ENCODE measurements at places on chromosomes 3 and 15.

GRCh38 chr15:42131826-42132806 is 24.3 kb downstream of the PLA2G4F start:
- no peak for DNase-seq

GRCh38 chr3:177379045-177379444 is 181.8 kb upstream of the TBL1XR1 start:
- DNase-seq, result no peak

DNA sequence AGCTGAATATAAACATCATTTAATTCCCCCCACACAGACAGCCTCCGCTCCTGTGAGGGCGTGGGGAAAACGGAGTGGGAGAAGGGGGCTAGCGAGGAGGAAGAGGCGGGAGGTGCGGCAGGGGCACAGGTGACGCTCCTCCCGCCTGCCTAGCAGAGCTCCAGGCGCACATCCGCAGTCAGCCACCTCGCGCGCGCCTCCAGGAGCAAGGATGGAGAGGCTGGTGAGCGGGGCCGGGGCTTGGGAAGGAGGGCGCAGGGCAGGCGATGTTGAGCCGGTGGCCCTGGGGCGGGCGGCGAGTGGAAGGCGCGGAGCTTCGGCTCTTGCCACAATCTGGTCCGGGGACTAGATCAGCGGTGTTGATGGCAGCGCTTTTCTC is at the start of gene CD200:
Gene CD200, plus strand, starts transcription at position 155 of the 379 bp plus-strand sequence. Its CDS starts 57 bp downstream, at position 212.
- peak; percentile 68 for DNase-seq

- no peak for DNase-seq
Measured at GRCh38 chr3:168249205-168249549, 153.5 kb upstream of the GOLIM4 start.

DNA sequence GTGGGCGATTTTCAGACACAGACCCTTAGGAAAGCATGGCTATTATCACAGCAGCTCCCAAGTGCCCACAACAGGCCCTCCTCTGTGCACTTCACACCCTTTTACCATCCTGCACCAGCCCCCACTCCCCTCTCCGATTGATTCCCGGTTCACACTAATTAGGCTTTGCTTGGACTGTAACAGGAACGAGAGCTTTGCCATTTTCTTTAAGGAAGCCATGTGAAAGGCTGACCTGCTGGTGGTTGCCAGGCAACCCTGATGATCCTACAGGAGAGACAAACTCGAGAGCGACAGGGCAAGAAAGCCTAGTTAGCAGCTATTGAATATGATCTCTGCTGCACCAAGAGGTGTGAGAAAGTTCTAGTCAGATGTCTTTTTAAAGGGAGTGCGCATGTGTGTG is 28.2 kb upstream of the DET1 start:
- DNase-seq, result no peak

DNA sequence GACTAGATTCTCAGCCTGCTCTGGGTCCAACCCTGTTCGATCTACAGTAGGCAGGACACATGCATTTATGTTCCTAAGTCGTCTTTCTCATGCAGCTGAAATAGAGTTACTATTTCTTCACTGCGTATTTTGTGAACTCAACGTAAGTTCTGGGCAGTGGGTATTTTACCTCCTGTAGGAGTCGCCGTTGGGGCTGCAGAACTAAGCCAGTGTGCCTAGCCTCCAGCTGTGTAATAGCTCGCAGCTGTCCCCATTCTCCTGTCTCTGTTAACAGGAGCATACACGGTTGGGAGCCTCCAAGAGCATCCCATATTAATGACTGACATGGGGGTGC is 58.4 kb upstream of the HRH1 start:
- no peak for DNase-seq

DNA sequence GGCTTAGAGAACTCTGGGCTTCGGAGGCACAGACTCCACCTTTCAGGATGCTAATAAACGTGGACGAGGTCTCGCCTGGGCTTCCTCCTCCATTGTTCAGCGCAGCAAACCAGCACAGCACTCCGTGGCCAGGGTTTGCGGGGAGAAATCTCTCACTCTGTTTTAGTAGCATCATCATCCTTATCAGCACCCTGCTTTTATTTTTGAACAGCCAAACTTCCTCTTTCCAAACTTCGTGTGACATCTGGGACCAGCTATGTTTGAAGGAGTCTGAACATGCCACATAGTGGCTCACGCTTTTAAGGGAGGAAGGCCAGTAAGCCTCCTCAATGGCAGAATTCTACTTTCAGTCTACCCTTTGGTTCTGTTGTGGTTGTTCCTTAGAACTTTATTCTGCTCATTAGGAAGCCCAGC is 149.0 kb downstream of the PGPEP1L start:
- DNase-seq, result no peak

DNA sequence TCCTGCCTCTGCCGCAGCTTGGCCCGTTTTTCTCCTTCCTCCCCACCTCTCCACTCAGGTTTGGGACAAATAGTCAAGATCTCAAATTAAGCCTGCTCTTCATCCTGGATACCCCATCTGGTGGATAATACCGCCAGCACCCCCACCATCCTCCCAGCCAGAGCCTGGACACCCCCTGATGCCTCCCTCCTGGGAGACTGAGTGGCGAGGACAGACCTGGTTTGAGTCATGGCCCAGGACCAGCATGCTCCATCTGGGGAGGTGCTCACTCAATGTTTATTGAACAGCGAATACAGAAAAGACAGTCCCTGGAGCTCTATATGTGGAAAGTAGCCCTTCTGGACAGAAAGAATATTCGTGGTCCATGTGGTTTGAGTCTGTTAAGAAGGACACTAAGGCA is 23.3 kb downstream of the CTSH start:
- no peak for DNase-seq

GRCh38 chr3:46900007-46900292 is 22.4 kb downstream of the PTH1R start:
- no peak for DNase-seq

DNA sequence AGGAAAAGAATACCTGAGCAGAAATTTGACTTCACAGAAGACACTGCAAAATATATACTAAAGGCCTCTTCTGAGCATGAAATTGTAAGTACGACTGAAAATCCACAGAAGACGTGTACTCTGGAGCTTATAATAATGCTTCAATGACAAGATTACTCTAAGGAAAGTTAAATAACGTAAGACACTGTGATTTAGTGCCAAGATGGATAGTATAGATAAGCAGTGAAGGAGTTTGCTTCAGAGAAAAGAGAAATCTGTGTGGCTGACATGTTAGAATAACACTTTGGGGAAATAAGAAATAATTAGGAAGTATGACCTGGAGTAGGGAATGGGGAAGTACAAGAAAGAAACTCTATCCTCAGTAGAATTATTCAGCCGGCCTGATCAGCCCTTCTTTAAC is 28.9 kb downstream of the ALDH1A2 start:
- no peak for DNase-seq

- no peak for DNase-seq
Measured at GRCh38 chr3:124770336-124771082, 40.3 kb downstream of the UMPS start.

- no peak for DNase-seq
Measured at GRCh38 chr3:188900421-188900951, 271.3 kb upstream of the TPRG1 start.

- DNase-seq, result no peak
Measured at GRCh38 chr3:25586167-25586505, 78.6 kb downstream of the TOP2B start.

- DNase-seq, result no peak
Measured at GRCh38 chr3:20773320-20773984, 587.4 kb upstream of the SGO1 start.

- no peak for DNase-seq
Measured at GRCh38 chr15:66939451-66940023, 125.9 kb upstream of the SMAD3 start.

- no peak for DNase-seq
Measured at GRCh38 chr3:13280811-13281506, 139.2 kb downstream of the NUP210 start.

- no peak for DNase-seq
Measured at GRCh38 chr15:53978253-53978906, at the start of gene UNC13C. UNC13C (plus strand) TSS chr15:53978441; CDS start chr15:54012904, 34,463 bp downstream.

DNA sequence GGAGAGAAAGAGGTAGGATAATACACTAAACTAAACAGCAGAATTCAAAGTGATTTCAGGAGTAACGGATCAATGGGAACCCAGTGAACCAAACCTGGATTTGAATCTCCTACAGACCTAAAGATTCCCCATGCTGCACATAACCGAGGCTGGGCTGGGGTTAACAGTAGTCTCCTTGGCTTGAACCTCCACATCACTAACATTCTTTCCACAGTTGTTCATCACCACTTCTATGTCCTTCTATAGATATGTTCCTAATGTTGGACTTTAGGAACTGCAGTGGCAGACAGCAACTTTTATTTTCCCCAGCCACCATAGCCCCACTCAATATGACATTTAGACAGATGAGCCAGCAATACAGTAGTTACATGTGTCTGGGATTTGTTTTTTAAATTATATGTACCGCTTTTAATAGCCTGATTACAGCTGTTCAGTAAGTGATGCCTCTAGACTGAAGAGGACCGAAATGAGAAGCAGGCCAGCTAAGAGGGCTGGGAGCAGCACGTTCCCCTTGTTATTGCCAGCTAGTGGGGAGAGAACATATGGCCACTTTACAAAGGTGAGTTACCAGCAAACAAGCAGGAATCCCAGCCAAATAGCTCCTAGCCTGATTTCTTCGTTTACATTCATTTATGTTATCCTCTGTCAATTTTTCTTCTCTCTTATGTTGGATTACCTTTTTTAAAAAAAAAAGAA is 472.6 kb upstream of the CDIN1 start:
- DNase-seq, result no peak

DNA sequence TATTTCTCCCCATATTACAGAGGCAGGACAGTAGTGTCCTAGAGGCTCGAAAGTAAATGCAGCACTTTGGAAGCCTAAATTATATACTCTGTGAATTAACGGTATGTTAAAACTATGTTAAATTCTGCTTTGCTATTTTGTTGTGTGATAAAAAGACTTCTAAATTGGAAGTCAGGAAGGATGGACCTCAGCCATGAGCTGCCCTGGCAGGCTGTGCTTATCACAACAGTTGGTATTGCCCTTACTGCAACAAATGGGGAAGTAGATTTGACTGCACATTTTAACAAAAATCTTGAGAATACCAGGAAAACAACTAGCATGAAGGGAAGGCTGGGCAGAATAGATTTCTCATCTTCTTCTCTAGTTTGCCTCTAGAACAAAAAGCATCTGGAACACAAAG is 706.6 kb downstream of the SI start:
- DNase-seq, result no peak

DNA sequence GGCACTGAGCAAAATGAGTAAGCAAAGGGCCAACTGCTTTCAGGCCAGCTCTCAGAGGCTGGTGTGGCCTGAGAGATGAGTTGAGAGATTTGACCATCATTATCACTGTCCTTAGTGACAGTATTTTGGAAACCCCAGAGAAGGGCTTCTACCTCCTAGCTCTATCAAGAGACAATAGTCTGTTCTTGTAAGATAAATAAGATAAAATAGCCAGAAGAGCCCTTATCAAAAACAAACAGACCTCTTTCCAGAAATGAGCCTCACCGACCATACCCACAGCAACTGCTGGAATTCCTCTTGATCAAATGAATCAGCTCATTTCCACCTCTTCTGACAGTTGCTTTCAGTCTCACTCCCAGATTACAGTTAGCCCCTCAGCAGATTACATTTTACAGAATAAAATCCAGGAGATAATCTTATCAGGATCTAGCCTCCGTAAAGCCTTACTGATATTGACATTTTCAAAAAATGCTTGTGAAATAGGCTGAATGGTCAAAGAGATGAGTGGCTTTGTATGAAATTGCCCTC is 4.5 kb downstream of the HDC start:
- no peak for DNase-seq

- DNase-seq, result no peak
Measured at GRCh38 chr15:51696566-51696965, 15.3 kb downstream of the SCG3 start.

DNA sequence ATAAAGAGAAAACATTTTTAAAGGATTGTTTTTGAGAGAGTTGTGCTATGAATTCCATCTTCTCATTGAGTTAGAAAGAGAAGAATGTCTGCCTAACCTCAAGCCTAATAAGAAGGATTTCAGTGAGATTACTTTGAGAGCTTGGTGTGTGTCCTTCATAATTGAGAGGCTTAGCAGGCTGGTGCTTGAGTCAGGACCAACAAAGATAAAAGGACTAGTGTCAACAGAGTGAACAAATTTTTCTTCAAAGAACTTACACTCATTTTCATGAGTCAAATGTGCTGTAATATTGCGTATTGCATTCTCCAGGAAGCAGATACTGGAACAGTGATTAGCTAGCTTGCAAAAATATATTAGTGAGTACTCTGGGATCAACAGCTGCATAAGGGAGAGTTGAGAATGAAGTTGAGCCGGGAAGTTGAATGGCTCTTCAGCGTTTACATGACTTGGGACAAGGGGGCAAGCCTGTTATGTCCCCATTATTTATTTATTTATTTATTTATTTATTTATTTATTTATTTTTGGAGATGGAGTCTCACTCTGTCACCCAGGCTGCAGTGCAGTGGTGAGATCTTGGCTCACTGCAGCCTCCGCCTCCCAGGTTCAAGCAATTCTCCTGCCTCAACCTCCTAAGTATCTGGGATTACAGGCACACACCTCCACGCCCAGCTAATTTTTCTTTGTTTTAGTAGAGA is 37.5 kb upstream of the SLITRK3 start:
- no peak for DNase-seq

DNA sequence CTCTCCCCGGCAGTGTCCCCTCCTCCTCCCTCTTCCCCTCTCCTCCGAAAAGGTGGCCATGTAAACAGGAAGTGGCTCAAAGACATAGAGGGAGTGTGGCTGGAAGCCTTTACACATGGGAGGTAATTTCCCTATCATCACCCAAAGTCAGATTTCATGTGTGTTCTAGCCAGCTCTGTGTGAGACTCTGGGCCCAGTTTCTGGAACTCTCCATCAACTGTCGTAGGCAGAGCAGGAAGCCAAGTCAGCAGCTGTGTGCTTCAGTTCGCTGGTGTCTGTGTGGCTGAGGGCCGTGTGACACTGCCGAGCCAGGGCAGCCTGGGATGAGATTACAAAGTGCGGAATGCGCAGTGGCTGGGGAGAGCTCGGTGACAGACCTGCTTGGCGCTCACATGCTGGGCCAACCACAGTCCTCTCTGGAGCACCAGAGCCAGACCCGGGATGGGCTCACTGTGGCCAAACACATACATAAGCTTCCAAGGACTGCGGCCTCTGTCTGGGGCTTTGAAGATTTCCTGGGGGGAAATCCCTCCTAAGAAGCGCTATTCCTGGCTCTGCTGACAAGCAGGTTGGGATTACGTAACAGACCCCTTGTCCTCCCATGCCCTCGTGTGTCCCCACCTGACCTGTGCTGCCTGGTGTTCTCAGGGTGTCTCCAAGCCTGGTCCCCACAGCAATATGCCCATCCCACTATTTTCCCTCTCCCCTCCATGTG is 50.7 kb downstream of the UMPS start:
- DNase-seq, result no peak

DNA sequence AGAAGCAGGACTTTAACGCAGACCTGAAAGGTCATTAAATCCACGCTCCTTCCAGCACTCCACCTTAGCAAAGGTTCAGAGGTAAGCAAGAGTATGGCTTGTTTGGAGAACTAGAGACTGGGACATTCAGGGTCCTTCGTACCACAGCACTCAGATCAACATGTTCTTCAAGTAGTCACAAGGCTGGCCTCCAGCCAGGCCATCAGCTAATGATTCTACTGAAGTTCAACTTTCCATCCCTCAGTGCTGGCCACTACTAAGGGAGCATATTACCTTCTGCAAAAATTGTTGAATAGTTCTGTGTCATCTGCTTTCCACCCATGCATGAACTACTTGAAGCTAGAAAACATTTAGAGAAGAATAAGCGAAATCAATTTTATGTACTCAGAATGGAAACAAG is 17.6 kb downstream of the CD200R1L start:
- no peak for DNase-seq

GRCh38 chr3:193921465-193921864 is 214.5 kb upstream of the HES1 start:
- no peak for DNase-seq

GRCh38 chr3:166451997-166452396 is 614.8 kb upstream of the BCHE start:
- DNase-seq, result no peak

All from CD4-positive, alpha-beta T cell treated with Interleukin-17A for 4 hours (primary cell).